CD4-positive, alpha-beta T cell treated with Interleukin-1 beta for 1 hour (primary cell): ENCODE measurements at places on chromosomes 11 and 22.

- DNase-seq, result no peak
Observed at GRCh38 chr22:42837556-42837955, 19.5 kb downstream of the ARFGAP3 start.

- no peak for DNase-seq
Observed at GRCh38 chr11:30392221-30392784, 69.4 kb downstream of the ARL14EP start.

DNA sequence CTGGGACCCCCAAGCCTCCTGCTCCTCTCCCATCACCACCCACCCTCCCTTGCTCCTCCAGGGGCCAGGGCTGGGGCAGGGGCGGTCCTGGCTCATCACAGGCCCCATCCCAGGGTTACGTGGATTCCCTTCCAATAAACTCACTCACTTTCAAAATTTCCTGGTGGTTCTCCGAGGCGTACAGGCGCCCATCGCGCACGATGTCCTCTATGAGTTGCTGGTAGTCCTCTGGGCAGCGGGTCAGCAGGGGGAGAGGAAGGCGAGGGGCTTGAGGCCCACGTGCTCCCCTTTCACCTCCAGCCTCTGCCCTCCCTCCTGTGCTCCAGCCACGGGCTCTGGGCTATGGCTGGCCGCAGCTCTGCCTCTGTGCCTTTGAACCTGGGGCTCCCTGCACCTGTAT lies 20.5 kb upstream of the TTLL12 start:
- DNase-seq, result no peak

DNA sequence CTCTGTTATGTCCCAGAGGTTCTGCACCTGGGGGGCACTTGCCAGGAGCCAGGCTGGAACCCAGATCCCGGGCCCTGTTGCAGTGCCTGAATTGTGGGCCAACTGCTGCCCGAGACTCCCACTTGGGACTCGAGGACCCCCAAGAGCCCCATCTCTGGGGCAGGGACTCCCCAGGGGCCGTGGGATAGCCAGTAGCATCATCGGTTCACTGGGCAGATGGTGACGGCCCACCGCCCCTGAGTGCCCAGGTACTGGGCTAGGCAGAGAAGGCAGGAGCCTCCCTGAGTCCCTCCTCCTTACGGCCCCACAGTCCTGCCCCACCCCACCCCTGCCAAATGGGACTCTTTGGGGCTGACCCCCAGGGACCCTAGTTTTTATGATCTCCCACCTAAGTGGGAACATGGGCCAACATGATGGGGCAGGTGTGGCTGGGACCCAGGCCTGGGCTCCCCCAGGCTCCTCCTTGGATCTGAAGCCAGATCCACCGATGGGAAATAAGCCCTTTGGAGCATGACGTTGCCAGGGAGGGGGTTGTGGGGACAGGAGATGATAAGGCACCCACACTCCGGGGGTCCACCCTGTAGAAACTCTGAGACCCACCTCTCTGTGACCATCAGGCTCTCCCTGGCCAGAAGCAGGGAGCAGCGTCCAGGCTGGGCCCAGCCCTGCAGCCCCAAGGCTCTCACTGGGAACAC lies 94.5 kb upstream of the FGF3 start:
- DNase-seq, result no peak

GRCh38 chr22:29480512-29481264 lies 670 bp downstream of the NEFH start:
- DNase-seq, result peak; percentile 71

DNA sequence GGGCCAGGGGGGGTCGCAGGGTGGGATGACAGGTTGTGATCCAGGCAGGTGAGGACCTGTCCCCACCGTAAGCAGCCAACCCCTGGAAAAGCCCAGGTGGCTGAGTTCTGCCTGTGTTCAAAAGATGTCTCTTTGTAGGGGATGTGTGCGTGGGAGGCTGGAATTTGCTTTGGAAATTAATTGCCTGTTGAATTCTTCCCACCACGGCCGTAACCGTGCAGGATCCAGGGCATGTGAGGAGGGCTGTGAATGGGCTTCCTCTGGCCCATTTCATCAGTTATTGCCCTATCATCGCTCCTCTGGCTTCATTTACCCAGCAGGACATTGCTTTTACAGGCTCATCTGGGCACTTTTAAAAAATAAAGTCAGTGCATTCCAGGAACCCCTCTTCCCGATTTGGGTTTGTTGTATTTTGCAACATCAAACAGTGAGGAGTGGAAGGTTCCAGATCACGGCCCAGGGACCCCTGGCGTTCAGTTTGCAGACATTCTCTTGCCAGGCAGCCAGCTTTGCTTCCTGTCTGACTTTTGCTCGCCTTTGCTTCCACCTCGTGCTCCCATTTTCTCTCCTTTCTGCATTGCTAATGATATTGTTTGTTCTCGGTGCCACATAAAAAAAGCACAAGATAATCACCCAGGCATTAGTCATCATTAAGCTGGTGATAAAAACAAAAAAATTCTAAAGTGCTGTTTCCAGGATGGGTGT lies 1306.6 kb downstream of the BRD1 start:
- DNase-seq, result no peak

GRCh38 chr11:102577182-102577581 lies 46.6 kb upstream of the MMP7 start:
- no peak for DNase-seq

DNA sequence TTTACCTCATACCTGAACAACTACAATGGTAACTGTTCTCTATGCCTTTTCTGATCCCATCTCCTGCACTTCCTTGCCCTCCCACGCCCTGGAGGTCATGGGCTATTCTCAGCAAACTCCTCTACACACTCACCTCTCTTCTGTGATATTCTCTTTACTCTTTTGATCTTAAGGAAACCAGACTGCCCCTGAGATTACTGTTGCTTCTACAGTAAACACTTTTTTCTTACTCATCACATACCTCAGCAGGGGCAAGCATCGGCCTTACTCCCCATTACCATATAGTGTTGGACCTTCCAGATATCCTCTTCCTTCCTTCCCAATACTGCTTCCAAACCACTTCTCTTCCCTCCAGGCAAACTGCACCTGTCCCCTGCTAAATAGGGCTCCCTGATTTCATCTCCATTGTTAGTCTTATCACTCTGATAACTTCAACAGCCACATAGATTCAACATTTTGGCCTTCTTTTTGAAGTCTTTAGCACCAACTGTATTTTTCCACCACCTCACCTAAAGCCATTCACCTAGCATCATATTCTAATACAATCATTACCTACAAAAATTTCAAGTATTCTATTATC lies 141.2 kb downstream of the RBFOX2 start:
- no peak for DNase-seq

DNA sequence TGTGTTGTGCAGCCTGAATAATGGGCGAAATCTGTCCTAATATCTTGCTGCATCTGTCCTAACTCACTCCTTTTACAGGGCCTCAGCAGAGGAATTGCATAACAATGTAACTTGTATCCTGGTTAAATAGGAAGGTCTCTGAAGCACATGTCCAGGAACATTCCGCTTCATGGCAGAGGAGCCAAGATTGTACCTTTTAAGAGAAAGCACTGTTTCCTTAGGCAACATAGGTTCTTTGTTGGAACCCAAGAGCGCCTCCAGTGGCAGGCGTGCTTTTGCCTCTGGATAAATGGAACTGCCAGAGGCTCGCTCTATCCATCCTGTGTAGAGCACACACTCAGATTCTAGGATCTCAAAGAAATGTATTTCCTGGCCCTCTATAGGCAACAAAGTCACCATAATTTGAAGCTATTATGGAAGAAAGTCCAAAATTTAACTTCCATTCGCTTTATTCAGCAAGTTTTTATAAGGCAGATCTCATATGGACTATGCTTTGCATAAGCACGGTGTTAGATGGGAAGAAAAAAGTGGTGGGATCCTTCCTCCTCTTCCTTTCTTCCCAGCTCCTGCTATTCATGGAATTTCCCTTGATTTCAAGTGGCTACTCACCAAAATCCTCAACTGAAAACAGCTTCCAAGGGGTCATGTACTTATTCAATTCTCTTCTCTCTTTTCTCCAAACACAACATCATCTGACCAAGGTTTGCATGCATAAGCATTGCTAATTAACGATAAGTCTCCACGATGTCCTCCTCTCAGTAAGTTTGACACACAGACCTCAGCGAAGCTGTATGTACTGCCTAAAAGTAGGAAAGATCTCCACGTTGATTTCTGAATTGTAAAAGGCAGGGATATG lies at the start of gene BLID:
TSS of gene BLID (minus strand) at position 692 of the 856 bp plus-strand sequence. CDS start at position 399, 293 bp downstream.
- no peak for DNase-seq

DNA sequence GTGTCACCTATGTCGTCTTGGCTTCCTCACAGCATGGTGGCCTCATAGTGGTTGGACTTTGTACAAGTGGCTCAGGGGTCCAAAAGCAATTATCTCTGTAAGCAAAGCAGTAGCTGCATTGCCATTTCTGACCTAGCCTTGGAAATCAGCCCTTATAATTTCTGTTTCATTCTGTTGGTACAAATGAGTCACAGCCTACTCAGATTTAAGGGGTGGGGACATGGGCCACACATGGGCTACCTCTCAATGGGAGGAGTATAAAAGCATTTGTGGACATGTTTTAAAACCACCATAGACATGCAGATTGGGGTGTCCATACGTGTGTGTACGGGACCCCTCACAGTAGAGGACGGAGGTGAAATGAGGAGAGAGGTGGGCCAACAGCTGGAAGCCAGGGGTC lies 41.6 kb downstream of the CHRDL2 start:
- DNase-seq, result no peak

GRCh38 chr11:111302298-111302697 lies 4.0 kb downstream of the POU2AF3 start:
- DNase-seq, result no peak

GRCh38 chr22:45866126-45866645 lies 110.8 kb downstream of the WNT7B start:
- DNase-seq, result no peak

GRCh38 chr11:2296913-2297622 lies 4.7 kb downstream of the C11orf21 start:
- no peak for DNase-seq

DNA sequence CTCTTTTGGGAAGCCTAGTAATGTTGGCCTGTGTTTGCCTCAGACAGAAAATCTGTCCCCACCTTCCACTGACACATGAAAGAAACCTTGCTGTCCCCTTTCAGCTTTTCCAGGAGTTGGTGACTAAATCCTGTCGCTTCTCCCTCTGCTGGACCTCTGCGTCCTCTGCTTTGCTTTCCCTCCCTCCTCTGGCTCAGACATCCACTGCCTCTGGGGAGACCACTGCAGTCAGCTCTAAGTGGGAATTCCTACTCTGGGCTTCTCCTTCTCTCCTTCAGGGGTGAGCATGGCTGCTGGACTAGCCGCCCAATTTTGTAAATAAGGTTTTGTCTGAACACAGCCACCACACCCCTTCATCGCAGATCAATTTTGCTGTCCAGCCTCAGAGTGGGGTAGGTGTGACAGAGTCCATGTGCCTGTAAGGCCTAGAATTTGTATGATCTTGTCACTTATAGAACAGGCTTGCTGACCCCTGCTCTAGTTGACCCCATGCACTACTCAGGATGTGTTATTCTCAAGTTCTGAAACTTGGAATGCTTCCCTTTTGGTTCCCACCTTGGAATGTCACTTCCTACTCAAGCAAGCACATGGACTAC lies 23.0 kb downstream of the LRRC74B start:
- DNase-seq, result no peak

GRCh38 chr11:2581151-2581930 lies 118.5 kb downstream of the KCNQ1OT1 start:
- DNase-seq, result no peak

DNA sequence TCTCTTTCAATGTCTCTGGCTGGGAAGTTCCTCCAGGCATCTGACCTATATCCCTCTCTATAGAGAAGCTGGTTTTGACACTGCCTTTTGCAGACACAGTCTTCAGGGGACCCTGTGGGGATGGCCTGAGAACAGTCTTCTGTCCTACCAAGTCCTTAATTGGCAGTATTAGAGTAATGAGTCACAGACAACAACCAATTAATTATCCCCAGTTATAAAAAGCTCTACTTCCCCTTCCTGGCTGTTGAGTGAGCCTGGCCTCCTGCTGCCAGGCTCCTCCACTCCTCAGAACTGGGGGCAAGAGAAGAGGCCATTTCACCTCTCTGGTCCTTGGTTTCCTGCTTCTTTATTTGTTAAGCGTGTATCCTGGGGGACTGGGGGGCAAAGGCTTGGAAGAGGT lies 41.2 kb upstream of the KLHL35 start:
- no peak for DNase-seq

DNA sequence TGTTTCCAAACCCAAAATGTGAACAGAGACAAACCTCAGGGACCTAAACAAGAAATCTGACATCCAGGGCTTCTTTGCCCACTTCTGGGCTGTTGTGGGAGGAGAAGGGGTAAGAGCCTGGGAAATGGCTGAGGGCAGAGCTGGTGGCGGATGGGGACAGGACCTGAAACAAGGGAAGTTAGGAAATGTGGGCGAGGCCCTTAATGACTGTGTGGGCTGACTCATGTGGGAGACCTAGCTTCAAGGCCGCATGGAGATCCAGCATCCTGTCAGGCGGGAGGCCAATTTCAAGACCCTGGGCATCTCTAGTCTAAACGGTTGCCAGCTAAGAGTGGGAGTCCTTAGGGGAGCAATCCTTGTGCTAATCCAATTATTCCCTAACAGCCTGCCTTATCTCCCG lies 2.1 kb upstream of the OAF start:
- no peak for DNase-seq

DNA sequence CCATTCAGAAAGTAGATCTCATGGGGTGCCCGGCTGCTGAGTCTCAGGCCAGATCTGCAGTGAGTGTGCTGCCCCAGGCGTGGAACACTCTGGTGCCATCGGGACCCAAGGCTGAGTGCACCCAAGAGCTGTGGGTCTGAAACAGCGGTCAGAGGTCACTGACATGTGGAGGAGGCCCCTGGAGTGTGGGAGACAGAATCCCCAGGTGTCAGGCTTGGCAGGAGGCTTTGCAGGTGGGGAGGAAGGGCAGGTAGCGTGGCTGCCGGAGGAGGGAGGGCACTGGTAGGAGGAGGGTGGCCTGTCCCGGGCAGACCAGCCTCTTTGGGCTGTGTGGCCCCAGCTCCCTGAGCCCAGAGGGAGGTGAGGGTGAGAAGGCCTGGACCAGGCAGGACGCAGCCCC lies 31.7 kb upstream of the KRTAP5-6 start:
- no peak for DNase-seq

DNA sequence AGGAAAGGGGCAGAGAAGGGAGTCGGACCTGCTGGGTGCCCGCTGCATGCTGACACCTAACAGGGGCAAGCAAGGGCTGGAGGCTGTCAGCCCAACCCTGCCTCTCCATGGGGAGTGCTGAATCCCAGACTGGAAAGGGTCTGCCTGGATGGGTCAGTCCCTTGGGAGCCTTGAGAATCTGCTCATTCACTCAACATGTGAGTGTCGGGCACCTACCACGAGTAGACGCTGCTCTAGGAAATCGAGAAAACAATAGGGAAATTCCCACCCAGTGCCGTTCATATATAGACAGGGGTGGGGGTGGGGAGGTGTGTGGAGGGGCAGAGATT lies 4.4 kb upstream of the CTSD start:
- no peak for DNase-seq

GRCh38 chr11:2802389-2803185 lies 83.0 kb downstream of the CDKN1C start:
- no peak for DNase-seq

GRCh38 chr11:47928426-47928825 lies 51.9 kb upstream of the PTPRJ start:
- DNase-seq, result no peak

DNA sequence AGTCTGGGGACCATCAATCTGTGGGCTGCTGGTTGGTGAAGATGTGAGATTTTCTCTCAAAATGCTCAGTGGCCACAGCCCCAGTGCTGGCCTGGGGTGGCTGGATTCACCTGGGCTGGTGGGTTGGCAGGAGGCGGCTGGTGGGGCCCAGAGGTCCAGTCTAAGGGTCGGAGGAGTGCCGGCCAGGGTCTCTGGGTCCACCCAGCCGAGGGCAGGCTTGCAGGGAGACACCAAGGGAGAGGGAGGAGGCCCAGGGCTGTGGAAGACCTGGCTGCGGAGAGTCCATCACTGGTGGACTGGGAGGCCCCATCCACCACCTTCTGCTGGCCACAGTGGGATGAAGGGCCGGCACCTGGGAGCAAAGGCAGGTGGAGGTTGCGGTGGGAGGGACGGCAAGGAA lies 582 bp upstream of the SHANK3 start:
- no peak for DNase-seq
